NCI-H1417 treated with DMSO at 0.1 percent for 48 hours (cell line): ENCODE measurements at places on chromosomes 11 and 22.

- no peak for DNase-seq
Observed at GRCh38 chr22:40156001-40156516, 21.7 kb upstream of the TNRC6B start.

GRCh38 chr11:44167046-44167445, 71.6 kb downstream of the EXT2 start:
- DNase-seq: no peak

DNA sequence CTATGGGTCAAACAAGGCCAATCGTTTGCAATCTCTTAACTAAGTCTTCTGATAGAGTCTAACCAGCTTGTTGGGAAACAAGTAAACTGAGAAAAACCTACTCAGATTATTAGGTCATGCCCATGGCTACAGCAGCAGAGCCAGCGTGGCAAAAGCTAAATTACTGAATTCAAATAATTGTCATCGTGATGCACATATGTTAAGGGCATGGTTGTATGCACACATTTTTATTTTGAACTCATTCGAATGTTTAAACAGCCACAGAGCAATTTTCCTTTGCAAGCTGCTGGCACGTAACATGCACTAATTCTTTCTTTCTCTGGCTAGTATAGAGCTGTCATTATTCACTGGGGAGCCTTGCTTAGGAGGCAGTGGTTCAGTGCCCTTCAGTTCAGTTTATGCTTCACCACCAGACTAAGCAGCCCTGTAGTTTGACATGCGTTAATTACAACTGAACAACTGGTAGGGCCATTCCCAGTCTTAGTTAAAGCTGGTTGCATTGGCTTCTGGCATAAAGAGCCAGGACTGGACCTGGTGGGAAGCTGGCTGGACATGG, 396.4 kb downstream of the METTL15 start:
- DNase-seq: no peak

DNA sequence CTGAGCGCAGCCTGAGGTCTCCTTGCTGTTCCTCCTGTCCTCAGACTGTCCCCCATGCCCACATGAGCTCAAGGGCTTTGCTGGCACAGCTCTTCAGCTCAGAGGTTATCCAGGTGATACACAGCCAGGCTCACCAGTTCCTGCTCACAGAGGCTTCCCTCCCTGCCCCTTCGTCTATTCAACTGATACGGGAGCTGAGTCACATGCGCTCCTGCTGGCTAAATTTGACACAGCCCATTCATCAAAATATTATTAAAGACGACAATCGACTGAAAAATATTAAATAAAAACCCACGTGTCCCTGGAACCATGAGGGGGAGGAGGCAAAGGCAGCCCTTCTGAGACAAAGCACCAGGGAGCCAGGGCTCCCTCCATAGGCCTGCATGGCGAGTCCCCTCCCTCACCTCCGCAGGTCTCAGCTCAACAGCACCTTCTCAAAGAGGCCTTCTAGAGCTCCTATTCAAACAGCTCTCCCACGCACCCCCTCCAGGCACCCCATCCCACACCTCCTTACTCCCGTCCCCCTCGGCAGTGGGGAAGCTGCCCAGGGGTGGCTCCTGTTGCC, 40.5 kb downstream of the DUSP8 start:
- no peak for DNase-seq

DNA sequence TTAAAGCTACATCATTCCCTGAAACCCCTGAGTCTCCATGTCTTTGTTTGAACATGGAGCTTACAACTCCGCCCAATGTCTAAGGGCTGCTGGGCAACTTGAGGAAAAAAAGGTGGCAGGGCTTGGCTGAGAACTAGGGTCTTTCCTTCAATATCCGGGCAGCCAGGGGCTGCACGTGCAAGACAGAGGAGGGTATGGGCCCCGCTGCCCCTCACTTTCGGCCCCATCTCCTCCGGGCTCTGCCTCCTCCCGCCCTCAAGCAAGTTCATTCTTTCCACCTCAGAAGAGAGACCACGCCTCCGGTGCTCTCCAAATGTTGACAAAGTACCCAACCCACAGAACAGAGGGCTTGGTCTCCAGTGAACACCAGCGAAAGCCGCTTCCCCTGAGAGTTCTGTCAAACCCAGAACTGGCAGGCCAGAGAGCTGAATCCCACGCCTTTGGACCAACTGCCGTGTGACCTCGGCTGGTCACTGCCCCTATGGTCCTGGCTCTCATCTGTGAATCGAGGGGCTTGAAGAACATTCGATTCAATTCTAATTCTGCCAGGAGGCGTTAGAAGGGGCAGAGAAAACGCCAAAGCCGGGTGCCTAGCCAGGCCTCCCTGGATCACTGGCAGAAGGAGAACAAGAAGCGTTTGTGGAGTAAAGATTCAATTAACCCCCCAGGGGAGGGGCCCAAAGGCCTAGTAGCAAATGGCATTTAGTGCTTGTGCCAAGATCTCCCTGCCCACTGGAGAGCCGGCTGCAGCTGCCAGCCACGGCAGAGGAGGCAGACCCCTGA, 7.3 kb downstream of the PDGFB start:
- DNase-seq: no peak

GRCh38 chr11:70590356-70590991, 192.1 kb downstream of the CTTN start:
- DNase-seq: no peak

DNA sequence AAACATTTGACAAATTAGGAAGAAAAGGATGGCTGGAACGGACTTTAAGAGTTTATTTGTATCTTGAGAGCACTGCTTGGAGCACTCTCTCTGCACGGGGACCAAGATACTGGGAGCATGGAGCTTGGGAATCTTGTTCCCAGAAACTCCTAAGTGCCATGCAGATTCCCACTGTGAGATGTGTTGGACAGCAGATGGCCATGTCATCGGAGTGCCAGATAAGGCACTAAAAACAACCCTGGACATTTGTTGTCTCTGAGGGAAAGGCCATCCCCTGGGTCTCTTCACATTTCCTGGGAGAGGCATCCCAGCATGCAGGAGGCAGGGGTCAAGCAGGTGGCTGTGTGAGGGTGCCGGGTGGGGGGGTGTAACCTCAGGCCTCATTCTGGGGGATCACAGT, 2.9 kb downstream of the KIRREL3 start:
- no peak for DNase-seq

DNA sequence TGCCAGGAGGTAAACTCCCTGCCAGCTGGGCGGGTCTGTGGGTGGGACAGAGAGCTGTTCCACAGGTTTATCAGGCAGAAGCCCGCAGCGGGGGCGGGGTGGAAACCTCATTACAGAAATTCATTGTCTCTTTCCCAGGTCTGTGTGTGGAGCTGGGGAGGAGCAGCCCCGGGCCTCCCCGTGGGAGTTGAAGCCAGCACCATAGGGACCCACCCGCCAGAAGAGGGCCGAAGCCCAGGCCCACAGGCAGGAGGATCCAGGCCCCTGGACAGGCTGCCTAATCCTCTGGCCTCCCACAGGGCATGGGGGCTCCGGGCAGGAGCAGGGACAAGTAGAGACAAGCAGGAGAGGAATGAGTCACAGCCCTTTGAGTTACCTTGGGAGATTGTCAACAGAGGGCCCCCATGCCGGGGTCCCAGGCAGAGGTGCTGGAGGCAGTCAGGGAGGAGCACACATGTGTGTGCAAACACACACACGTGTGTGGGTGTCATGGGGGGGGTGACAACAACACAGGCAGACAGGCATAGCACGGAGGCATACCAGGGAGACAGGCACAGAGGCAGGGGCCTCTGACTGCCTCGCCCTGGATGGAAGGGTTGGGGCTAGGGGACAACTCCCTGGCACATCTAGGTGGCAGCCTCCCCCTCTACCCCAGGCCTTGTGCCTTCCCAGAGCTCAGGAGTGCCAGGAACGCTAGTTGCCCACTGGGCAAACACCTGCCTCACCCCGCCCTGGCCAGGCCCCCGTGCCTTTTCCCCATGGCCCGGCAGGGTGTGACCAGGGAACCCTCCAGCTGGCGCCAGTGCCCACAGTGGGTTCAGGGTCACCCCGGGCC, 1.4 kb downstream of the CDC42BPG start:
- DNase-seq: no peak

- no peak for DNase-seq
Observed at GRCh38 chr11:116710001-116710674, 62.6 kb downstream of the BUD13 start.
